IPS DF 6.9 (cell line): ENCODE measurements at places on chromosomes 1 and 21.

- no peaks in the 10 kb centered on the region for H3K36me3 ChIP-seq
- no peaks in the 10 kb centered on the region; the same call in 1 of the 2 replicates for H3K27me3 ChIP-seq
- no peak overlapping the region for H3K4me3 ChIP-seq
- H3K4me1 ChIP-seq = peaks cover 2% of the 10 kb centered on the region; the same call in 1 of the 2 replicates
- no peak overlapping the region for H3K27ac ChIP-seq
- DNase-seq = no peak
Measured at GRCh38 chr1:81558291-81559076, 242.2 kb upstream of the ADGRL2 start.

DNA sequence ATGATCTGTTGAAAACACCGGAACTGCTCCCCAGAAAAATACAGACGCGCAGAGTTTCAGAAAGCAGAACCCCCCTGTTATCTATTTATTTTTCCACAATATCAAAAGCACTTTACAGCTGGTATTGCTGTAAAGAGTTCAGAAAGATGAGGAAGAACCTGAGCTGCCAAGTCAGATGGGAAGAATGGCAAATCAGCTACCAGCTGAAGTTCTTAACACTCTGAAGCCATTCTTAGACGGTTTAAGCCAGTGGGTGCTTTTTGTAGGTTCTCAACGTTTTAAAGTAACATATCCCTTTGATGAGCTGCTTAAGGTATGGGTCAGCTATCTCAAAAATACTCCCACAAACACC, 714 bp upstream of the AKIRIN1 start:
- peaks cover under 1% of the 10 kb centered on the region; the same call in 1 of the 2 replicates for H3K36me3 ChIP-seq
- DNase-seq = no peak
- no peak overlapping the region; the same call in 1 of the 2 replicates for H3K4me3 ChIP-seq

DNA sequence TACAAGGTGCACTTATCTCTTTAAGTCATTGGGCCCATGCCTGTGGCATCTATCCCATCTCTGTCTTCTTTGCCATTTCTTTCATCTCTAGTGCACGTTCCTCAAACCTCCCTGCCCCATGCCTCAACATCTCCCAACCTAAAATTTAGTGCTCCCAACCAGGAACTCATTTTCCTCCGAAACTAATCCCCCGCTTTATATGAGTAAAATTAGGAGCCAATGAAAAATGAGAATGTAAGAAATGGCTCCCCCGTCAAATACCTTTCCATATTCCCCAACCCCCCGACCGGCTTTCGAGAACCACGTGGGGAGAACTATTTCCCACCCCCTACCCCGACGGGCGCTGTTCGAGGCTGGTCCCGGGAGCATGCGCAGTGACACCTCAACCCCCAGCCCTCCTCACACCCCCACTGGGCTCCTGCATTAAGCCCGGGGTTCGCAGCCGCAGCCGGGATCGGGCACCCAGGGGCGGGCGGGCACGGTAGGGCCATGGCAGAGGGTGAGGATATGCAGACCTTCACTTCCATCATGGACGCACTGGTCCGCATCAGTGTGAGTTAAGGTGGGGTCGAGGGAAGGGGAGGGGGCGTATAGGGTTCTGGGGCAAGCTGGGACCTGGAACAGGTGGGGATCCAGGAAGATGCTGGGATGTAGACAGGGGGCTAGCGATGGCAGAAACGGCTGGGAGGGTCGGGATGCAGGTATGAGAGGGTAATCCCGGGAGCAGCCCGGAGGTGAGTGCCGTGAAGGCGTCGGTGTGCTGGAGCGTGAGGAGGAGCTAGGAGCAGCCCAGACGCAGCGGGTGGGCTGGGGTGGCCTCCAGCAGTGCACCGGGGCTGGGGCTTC, at the start of gene TRIM46:
Gene TRIM46 (plus strand): TSS at position 372 of the 846 bp plus-strand sequence. CDS start 118 bp downstream, at position 490.
- no peak for DNase-seq
- H3K27me3 ChIP-seq = no peaks in the 10 kb centered on the region
- H3K27ac ChIP-seq = no peak within 1 kb of the TSS
- H3K36me3 ChIP-seq = peaks cover 21% of the 10 kb centered on the region

DNA sequence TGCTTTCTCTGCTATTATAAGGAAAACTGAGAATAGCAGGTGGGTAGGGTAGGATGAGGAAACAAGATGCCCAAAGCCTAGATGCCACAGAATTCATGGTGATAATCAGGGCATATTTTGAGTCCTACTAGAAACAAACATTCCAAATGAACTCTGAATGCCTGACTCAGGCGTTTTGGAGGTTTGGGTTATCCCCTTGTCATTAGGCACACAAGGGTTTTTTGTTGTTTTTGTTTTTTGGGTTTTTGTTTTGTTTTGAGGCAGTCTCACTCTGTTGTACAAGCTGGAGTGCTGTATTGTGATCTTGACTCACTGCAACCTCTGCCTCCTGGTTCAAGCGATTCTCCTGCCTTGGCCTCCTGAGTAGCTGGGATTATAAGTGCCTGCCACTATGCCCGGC, 19.2 kb downstream of the SYNC start:
- H3K27me3 ChIP-seq = no peaks in the 10 kb centered on the region
- peaks cover 9% of the 10 kb centered on the region; the same call in 1 of the 2 replicates for H3K36me3 ChIP-seq
- H3K27ac ChIP-seq = no peak overlapping the region
- H3K4me1 ChIP-seq = no peaks in the 10 kb centered on the region

DNA sequence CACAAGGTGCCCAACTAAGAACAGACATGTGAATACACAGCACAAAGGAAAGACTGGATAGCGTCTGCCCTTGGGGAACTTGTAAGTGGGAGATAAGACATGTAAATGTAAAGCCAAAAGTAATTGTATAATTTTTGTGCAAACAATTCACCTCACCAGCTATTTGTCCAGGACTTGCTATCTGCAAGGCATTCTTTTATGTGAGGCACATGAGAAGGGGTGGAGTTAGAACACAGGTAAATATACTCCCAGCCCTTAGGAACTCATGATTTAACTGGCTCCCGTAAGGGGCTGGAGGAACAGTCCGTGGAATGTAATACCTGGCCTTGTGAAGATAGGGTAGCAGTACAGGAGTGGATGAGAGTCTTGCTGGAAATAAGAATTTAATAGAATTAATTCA, 61.3 kb downstream of the CDK18 start:
- peaks cover 1% of the 10 kb centered on the region; the same call in 1 of the 2 replicates for H3K4me1 ChIP-seq
- DNase-seq = no peak
- H3K27ac ChIP-seq = no peak overlapping the region
- no peak overlapping the region for H3K4me3 ChIP-seq
- H3K36me3 ChIP-seq = no peaks in the 10 kb centered on the region
